Hematopoietic multipotent progenitor cell (in vitro differentiated cells): ENCODE measurements at places on chromosomes 7 and 10. TPM values are rescaled to one million over a fixed set of nuclear protein-coding genes. Genes with fewer than 3 reads are reported as not detected.

DNA sequence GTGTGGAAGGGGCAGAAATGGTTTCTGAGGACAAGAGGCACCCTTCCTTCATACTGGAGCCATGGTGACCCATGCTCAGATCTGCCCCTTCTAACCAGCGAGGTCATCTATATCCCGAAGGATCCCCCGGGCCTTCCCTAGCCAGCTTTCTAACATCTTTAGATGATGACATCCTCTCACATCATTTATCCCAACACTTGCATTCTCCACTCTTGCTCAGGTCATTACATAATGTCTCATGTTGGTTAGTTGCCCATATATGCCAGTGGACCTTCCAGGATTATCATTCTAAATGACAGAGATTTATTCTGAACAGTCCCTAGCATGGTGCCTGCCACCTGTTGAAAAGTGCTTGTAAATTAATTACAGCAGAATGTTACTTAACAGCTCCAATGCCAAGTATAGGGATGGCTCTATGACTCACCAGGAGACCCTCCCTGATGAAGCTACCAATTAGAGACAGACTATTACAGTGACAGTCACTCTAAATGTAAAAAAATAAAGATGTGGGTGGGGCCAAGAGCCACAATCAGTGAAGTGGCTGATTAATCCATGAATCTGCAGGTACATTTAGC, 22.6 kb upstream of the ABLIM1 start:
- DNase-seq = no peak

- DNase-seq = no peak
Measured at GRCh38 chr10:43395571-43396060, 13.4 kb downstream of the HNRNPF start.

- DNase-seq = no peak
Measured at GRCh38 chr10:131975796-131976195, 5.9 kb downstream of the BNIP3 start.

- no peak for DNase-seq
Measured at GRCh38 chr10:42984761-42985325, 92.0 kb upstream of the RET start.

- no peak for DNase-seq
Measured at GRCh38 chr10:118778727-118779126, 24.0 kb upstream of the CACUL1 start.

DNA sequence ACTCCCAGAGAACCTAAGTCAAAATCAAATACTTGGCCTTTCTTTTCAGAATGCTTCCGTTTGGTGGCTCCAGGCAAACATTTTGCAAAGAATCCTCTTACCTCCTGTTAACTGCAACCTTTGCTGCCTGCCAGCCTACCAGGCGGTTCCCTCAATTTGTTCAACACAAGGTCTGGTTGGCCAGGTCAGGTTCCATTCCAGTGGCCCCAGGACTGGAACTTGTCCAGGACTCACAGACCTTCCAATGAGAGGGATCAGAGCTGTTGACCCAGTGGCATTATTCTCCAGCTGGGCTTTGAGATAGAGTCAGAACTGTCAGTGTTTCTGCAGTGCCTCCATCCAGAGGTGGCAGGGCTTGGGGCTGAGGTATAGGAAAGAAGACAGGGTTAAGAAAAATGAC, 137.0 kb downstream of the NEUROD6 start:
- no peak for DNase-seq

DNA sequence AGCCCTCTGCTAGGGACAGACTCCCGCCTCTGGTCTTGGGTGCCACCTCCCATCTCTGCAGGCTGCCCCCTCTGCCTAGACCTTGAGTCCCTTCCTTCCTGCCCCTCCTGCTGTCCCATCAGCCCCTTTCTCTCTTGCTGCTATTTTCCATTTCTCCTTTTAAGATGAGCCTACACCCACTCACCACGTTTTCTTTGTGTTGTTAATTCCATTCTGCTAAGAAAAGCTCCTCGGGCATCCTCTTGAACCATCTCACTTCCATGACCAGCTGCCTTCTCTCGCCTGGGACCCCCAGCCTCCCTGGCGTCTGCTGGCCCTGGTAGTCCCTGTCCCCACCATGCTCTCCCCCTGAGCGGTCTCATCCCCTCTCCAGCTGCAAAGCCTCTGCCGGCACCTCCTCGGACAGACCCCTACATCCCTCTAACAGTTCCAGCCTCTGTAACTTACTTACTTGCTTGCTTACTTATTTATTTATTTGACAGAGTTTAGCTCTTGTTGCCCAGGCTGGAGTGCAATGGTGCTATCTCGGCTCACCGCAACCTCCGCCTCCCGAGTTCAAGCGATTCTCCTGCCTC, 95.8 kb upstream of the SH2B2 start:
- no peak for DNase-seq

DNA sequence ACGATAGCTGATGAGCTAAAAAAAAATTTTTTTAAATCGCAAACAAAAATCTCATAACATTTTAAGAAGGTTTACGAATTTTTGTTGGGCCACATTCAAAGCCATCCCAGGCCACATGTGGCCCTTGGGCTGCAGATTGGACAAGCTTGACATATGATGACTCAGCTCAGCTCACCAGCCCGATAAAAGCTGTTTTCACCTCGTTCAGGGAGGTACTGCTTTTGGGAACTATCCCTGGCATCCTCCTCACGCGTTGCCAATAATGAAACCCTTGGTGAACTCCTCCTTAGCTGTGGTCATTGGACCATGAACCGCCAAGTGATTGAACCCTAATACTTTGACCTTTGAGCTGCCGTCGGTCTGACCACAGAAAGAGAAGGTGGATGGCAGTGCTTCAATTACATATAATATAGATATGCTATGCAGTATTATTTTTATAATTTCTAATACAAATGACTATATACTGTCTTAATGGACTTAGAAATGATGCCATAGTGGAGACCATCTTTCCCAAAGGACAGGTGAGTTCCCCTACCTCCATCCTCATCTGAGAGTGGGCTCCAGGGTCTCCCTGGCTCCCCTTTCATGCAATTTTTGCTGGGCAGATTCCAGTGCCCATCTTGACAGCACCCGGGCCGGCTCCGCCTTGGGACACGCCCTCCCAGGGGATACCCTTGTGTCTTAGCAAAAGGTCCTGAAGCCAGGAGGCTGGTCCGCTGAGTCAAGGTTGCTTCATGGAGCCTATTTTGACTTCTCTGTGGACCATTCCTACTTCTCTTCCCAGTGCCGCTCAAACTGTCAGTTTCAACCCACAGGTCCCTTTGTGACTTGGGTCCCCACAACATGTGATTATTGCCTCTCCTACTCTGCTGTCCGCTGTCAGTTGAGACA, 707.2 kb downstream of the PARD3 start:
- no peak for DNase-seq

GRCh38 chr10:102729029-102730026, 14.4 kb upstream of the WBP1L start:
- no peak for DNase-seq

DNA sequence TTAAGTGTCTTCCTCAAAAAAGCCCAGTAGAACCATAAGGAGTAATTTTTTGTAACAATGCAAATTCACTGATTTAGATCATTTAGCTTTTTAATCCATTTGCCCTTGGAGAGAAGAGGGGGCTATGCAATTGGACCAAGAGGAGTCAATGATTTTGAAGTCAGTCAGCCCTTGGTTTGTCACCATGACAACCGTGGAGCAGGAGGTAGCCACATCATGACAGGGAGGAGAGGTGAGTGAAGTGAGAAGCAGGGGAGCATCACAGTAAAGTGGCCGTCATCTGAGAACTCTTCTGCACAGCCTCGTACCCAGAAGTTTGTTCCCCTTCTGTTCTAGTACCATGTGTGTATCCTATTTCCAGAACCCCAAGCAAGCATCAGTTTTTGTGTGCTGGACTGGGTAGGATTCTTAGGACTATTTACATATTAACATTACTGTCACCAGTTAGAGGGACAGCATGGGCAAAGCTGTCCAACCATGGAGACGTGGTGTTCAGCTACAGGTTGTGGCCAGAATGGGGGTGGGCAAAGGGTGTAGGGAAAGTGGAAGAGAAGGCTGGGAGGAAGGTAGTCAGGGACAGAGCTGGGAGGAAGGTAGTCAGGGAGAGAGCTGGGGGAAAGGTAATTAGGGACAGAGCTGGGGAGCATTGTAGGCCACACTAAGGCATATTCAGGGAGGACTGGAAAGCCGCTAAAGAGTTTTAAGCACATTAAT, 13.1 kb downstream of the UBE3C start:
- DNase-seq = no peak

- DNase-seq = no peak
Measured at GRCh38 chr10:90968328-90969081, 47.6 kb upstream of the ANKRD1 start.

GRCh38 chr7:116037401-116037800, 6.8 kb upstream of the TFEC start:
- no peak for DNase-seq

- peak; percentile 77 for DNase-seq
Measured at GRCh38 chr7:5677538-5678294, 103.7 kb downstream of the RNF216 start.

- DNase-seq = no peak
Measured at GRCh38 chr10:119677904-119678755, 26.9 kb downstream of the BAG3 start.

DNA sequence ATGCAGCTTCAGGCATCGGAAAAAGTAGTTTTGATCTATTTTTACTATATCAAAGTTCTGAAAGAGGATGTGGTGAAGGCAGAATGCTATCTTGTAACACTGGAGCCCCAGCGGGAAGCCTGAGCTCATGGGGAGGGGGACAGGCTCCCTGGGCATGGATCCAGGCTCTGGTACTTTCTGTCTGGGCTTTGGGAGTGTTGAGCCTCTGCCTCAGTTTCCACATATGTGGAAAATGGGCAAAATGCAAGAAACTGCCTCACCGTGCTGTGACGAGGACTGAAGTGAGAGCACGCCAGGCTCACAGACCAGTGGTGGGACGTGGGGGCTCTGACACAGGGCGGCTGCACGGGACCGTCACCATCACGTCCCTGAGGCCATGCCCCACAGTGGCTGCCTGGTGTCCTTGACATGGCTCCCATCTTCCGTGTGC, 182.9 kb upstream of the SHH start:
- DNase-seq = peak; percentile 46

GRCh38 chr7:101167645-101168411, 2.5 kb upstream of the VGF start:
- DNase-seq = no peak

GRCh38 chr7:41148521-41148951, 554.4 kb downstream of the INHBA start:
- DNase-seq = no peak

DNA sequence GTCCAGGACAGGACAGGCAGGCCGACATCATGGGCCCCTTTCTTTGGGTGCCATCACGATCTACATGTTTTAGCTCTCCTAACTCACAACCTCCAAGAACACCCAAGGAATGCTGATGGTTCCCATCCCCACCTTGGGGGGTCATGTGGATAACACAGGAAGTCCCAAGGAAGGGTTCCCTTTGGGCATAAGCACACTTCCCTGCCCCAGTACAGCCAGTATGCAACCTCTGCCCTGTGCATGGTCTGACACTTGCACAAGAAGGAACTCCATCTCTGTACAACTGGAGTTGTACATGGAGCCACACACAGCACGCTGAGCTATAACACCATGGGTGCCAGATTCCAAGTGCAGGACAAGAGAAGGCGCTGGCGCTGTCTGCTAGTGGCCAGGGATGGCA, 11.0 kb downstream of the MAT1A start:
- DNase-seq = no peak

GRCh38 chr7:152979376-152979775, 219.8 kb downstream of the ACTR3B start:
- no peak for DNase-seq

The MMP21 gene
- not detected for total RNA-seq

The PLA2G12B gene
- not detected for total RNA-seq

The PRTFDC1 gene
- total RNA-seq = 3.5 TPM
